ENCODE measurements at places on chromosomes 11 and 22.

GRCh38 chr11:11251394-11251970 lies 101.6 kb downstream of the CSNK2A3 start:
- DNase-seq: no peak

DNA sequence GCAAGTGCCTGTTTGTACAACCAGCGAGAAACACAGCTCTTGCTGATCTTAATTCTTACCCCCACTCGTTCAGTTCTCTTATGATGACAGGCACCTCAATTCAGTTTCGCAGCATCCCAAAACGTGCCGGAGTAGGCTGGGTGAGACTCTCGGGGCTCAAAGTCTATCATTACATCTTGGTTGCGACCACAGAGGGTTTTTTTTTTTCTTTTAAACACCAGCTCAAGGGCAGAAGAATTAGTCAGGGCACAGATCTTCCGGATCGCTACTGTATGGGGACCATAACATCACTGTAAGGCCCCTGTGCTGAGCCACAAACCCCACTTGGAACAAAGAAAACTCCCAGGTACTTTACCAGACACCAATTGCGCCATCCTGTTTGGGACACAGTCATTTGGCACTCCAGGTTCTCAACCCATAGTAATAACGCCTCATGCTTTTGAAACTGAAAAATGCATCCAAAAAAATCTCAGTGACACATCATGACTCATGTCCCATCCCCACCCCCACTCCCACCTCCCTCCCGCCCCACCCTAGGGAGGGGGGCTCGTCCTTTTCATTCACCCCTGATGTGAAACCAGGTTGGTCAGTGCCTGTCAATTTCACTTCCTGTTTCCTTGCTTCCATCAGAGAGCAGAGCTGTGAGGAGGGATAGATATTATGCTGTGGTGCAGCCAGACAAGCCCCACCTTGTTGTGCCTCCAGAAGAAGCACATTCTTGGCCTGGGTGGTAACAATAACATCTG lies 41.0 kb upstream of the CD5 start:
- peak; percentile 81 for DNase-seq

GRCh38 chr11:8087756-8088155 lies 6.7 kb downstream of the TUB start:
- DNase-seq: no peak

DNA sequence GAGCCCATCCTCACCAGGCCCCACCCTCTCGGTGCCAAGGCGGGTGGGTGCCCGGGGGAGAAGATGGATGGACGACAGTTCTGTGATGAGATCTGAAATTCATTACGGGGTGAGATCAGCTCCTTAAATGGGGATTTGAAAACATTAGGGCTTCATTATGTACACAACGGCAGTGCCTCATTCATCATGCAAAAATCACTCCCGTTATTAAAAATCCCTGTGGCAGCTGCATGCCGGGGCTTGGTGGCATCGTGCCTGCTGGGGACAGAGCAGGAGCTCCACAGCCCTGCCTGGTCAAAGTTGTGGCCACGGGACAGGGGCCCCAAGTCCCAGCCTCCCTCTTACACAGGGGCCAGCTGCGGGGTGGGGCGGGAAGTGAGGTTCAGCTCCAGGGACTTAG lies 20.2 kb downstream of the OTUB1 start:
- DNase-seq: no peak

GRCh38 chr11:66361502-66361941 lies 10.0 kb downstream of the SLC29A2 start:
- no peak for DNase-seq

- no peak for DNase-seq
Measured at GRCh38 chr11:33376331-33377310, 119.4 kb downstream of the HIPK3 start.

- DNase-seq: no peak
Measured at GRCh38 chr22:17832665-17833064, 58.4 kb upstream of the BID start.

DNA sequence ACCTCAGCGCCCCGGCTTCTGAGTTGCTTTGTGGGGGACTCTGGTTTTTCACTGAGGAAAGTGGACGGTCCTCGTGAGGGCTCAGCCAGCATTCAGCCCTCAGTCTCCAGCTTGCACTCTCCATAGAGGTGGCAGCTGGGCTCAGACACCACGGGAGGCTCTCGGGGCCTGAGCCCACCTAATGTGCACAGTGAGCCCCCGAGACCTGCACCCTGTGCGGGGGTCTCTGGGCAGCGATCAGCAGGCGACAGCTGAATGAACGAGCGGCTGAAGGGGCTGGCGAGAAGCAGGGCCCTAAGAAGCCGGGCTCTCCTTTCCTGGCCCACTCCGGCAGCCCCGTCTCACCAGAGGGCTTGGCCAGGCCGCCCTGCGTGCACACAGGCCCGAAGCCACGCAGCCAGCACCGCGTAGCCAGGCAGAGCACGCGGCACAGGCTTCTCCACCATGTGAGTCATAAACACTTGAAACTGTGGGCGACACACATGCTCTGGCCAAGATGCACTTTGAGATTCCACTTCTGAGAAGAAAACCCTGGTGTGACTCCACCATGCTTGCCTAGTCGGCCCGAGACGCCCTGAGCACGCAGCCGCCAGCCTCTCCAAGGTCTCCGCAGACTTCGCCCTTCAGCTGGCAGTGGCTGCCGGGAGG lies 28.0 kb downstream of the TOLLIP start:
- DNase-seq: no peak

GRCh38 chr11:61777234-61778090 lies 14.9 kb downstream of the TMEM258 start:
- DNase-seq: peak; percentile 79

- no peak for DNase-seq
Measured at GRCh38 chr11:104490182-104490581, 326.2 kb upstream of the PDGFD start.

DNA sequence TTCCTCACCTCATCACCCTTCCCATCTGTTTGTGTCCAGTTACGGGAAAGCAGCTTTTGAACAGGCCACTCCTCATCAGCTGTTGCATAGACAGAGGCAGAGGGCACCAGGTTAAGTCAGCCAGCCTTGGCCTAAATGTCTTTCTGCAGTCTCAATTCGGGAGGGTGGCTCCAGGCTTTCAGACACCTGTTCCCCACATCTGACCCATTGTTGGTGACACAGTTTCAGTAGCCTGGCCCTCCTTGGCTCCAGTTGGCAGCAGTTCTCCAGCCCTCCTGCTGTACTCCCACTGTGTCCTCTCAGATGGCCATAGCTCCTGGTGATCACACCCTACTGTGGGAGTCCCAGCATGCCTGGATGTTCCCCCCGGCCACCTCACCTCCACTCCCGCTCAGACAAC lies 70.8 kb upstream of the MYOD1 start:
- no peak for DNase-seq

GRCh38 chr11:63445720-63446119 lies 45.2 kb downstream of the PLAAT5 start:
- DNase-seq: no peak

DNA sequence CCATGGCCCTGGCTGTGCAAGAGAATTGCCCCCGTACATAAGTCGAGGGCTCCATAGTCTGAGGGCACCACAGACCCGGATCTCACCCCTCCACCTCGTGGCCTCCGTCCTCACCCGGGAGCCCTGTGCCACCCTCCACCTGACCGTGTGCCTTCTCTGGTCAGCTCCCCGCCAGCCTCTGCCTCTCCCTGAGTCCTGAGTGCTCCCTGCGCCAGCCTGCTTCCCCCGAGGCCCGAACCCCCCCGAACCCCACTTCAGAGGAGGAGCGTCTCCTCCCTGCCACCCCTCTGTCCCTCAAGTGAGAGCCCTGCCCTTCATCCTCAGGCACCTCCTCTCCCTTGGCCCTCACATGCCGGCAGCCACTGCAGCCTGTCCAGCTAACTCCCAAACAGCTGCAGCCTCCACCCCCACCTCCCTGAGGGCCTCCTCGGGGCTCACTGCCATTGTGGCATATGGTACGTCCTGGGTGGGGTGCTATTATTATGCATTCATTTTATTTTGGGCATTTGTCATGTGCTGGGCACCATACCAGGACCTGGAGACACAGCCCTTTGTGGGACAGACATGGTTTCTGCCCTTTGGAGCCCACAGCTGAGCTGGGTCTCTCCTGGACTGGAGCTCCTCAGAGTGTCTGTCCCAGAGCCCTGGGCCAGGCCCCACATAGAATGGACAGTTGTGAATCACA lies 67.2 kb downstream of the MYO7A start:
- DNase-seq: no peak

GRCh38 chr11:10532526-10532925 lies 8.5 kb downstream of the RNF141 start:
- DNase-seq: no peak

DNA sequence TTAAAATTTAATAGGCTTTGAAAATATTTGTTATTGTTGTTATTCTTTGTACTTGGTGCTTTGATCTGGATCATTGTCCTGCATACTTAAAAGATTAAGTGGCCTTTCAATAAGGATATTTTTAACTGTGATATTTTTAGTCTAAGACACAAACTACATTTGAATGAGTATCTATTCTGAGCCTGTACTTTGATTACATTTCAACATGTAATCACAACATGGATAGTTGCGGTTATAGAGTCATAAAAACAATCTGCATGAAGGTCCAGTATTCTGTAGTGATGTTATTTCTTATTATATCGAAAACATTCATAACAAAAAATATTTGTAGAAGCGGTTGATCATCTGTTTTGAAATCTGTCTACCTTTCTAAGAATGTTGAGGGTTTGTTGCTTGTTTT lies 58.6 kb downstream of the HIPK3 start:
- no peak for DNase-seq

GRCh38 chr22:37185646-37186227 lies 2.3 kb downstream of the C1QTNF6 start:
- DNase-seq: no peak

DNA sequence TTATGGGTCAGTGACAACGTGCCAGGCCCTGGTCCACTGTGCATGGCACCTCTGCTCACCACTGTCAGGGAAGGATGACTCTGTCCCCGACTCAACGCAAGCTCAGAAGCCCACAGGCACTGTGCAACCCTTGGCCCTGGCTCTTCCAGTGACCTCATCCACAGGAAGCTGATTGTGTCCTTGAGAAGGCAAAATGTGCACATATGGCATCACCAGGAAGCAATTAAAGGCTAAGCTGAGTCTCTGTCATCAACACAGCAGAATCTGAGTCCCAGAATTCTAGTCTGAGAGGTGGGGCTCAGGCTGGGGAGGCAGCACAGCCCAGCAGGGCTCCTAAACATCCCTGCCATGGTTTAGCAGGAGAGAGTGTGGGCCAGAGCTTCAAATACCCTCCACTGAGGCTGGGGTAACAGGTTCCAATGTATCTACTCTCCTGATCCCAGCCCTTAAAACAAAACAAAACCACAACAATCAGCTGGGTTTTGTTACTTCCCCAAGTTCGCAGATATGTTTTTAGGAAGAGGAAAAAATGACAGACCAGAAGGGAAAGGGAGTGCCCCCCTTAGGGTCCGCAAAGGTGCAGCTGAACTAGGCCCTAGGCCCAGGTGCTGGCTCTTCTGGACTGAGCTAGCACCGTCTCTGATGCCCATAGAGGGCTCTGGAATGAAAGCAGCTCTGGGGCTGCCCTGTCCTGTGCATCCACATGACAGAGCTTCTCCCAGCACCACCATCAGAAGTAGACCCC lies 33.5 kb upstream of the GNAZ start:
- no peak for DNase-seq

DNA sequence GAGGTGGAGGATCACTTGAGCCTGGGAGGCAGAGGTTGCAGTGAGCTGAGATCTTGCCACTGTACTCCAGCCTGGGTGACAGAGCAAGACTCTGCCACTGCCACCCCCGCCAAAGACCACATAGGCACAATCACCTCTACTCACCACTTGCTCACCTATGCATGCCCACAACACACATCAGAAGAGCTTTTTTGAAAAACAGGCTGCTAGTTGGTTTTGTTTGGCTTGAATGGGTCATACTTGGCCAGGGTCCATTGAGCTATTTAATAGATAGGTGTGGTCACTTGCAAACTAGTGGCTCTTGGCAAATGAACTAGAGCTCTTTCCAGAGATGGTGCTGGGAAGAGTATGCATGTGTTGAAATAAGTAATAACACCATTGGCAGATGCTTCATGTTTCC lies 80.1 kb downstream of the EMSY start:
- DNase-seq: no peak

- no peak for DNase-seq
Measured at GRCh38 chr11:15114501-15115475, at the start of gene INSC. INSC (plus strand) TSS chr11:15114923; CDS start chr11:15149175, 34,252 bp downstream.

DNA sequence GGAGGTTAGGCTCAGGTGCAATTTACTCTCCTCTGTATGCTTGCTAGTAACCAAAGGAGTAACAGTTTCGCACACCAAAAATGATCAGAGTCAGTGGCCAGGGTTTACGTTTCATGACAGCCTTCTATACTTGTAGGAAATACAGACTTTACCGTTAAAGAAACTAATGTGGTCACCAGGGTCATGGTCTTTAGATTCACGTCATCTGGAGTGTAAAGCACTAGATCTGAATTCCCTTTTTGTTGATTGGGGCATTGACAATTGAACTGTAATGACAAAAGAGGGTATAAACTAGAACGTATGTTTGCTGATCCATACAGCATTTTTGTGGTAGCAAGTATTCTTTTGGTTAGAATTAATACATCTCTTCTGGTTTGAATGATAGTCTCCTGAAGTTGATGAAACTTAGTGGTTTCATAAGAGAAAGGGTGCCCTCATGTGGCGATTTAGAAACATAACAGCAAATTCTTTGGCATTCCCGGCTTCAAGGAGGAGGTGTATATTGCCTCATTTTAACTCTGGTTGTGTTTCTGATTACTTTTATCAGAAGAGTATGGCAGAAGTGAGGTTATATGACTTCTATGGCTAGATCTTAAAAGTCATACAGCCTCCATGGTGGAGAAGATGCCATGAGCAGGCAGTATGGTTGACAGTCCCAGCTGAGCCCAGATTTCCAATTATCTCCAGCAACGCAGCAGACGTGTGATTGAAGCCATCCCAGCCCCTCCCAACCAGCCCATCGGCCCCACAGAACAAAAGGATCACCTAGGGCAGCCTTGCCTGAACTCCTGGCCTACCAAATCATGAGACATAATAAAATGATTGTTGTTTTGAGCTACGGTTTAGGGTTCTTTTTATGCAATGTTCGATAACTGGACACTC lies 35.1 kb downstream of the MMP7 start:
- DNase-seq: peak; percentile 80

DNA sequence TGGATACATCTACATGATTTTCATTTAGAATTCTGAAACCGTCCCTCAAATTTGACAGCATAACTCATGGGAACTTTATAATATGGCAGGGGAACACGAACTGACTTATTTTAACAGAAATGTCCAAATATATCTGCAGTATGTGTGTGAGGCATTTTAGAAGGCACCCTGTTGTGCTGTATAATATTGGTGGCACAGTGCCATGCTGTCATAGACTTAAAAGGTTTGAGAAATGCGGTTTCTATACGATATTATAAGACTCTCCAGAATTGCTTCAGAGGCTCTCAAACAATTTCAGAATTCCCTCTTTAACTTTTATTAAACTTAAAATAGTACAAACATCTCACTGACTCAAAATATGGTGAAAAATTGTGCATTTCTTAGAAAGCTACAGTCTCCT lies 181.6 kb downstream of the MSANTD4 start:
- DNase-seq: no peak

DNA sequence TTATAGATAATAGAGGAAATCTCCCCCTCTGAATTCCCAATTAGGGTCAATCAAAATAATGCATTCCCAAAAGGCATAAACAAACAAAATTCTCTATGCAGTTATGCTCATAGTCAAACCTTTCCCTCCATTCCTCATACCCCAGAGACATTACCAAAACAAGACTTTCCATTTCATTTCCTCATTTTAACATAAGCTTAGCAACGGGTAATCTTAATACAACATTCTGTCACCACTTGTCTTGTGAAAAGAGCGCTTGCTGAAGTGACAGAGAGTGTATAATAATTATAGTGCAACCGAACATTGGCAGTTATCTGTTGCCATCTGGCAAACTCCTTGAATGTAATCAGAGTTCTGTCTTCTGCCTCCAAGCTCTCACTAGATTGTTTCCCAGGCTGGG lies 1.2 kb upstream of the SLN start:
- DNase-seq: no peak

Data from CD4-positive, alpha-beta T cell treated with Interleukin-12 subunit alpha and Interleukin-12 subunit beta, for 1 hour (primary cell).